Colonic mucosa (tissue), 4 donors: ENCODE measurements at places on chromosomes 13 and 19. TPM values are rescaled to one million over a fixed set of nuclear protein-coding genes. Genes with fewer than 3 reads are reported as not detected.

Gene ATP4A
- not detected for total RNA-seq

Gene KCNN4
- total RNA-seq, result 60.9 TPM

Gene SNRPD2
- total RNA-seq, result 269 TPM

Gene ERICH6B
- not detected for total RNA-seq

DNA sequence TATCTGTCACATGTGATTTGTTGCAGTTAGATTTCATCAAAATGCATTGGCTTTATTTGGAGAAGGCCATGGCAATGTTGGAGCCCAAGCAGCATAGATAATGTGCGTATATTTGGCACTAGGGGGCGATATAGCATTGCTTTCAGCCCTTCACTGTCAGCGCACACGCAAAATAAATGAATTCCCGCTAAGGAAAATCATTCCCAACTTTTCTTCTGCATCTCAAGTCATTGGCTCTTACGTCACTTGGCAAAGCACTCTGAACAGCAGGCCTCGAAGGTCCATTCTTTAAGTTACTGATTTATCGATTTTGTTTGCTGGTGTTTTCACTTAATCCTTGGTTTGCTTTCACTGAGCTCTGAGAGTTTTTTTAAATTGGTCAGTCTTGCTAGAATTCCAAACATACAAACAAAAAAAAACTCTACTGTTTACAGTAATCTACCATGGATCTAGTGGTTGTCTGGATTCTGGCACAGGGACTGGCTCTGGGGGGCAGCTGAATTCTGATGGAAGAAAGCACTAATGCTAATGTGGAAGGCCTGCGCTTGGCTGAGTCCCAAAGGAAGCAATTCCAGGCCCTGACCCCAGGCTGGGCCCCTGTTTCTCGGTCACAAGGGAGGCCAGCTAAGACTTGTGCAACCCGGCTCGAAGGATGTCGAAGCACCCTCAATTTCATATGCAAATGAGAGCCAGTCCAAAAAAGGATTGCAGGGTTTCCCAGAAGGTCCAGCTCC, 97.7 kb upstream of the IPO5 start:
- DNase-seq, result peak; percentile 37

DNA sequence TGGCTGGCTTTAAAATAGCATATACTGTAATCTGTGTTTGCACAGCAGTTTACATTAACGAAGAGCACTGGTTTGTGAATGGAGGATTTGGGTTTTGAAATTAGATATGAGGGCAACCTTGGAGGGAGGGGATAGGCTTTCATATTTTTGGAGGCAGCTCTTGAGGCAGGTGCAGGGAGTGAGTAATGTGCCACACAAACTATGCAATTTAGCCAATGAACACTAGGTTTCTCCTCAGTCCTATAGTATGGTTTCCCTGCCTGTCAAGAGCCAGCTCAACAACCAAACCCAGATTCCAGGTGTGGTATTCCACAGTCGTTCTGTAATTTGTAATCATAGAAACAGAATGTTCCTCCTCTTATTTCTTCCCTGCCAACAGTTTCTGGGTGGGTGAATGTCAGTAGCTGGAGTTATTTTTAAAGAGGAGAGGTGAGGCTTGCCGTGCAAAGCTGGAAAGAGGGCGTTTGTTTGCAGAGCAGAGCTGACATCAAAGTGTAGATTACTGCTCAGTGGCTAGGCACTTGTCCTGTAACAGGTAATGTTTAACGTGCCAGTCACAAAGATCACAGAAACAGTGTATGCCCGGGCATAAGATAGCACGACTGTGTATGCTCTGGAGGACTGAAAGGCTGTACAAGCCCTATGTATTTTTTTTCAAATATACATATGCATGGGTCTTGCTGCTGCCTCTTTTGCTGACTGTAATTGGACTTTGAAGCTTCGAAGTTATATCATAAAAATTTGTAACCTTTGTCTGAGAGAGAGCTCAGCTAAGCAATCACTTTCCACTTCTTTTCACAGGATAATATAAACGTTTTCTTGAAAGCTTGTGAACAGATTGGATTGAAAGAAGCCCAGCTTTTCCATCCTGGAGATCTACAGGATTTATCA, 124.2 kb downstream of the LMO7 start:
- DNase-seq, result peak; percentile 81

- no peak for DNase-seq
Measured at GRCh38 chr19:46902402-46902766, 41.6 kb downstream of the ARHGAP35 start.
